ENCODE measurements at places on chromosomes 2 and 18.

DNA sequence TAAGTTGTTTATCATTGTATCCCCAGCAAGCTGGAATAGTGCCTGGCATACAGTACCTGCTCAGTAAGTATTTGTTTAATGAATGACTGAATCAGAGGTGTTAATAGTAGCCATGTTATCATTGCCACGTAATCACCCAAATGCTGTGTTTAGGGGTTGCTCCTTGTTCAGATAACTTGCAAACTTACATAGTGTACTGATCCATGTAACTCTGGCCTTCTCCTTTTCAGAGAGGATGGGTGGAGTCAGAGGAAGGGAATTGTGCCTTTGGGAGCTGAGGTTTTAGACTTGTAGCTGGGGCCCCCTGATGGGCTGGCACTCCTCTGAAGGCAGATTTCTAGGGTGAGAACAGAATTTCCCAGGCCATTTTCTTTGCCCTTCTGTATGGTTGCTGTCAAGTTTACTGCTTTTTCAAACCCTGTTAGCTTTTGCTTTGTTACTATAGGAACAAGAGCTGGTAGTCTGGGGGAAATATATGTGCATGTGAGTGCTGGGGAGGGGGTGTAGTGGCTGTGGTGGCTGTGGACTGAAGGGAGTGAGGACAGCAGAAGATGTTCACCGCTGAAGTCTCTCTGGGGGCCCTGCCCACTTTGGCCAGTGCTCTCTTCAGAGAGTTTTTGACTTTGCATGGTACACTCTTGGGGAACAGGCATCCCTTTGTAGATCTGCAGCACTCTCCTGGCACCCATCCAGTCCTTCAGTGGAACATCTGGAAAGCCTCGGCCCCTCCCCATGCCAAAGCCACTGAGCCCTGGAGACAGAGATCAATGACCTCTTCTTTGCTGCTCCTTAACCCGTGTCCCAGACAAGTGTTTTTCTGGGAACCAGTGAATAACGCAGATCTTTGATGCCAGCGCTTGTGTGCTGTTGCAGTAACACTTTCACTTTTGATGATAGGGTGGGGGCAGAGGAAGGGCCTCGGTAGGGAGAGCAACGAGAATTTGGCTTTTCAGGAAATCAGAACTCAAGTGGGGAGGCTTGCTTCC is 209.0 kb downstream of the PRKCE start:
- DNase-seq = no peak

GRCh38 chr2:149422337-149422990 is 92.1 kb downstream of the LYPD6 start:
- DNase-seq = no peak

- DNase-seq = no peak
Measured at GRCh38 chr2:184308706-184309105, 289.6 kb upstream of the ZNF804A start.

DNA sequence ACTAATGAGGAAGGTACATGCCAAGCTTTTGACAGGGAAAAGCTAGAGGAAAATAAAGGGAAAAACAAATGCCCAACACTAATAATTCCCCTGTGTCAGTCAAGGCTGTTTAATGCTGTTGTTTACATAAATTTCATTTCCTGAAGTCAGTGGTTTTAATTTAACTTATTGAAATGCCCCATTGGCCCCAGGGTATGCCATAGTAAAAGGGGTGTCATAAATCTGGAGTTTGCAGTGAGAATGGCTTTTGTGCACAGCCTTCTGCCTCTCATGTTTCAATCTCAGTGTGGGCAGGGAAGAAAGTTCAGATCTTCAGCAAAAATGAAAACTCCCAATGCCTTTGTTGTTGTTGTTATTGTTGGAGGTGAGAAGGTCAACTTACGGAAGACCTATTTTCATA is 550.1 kb upstream of the DCC start:
- no peak for DNase-seq

GRCh38 chr2:200305797-200306195 is 697 bp upstream of the SPATS2L start:
- no peak for DNase-seq

Measured in SIG-M5 (cell line).